ENCODE measurements at places on chromosomes 12 and 14.

GRCh38 chr12:122473543-122474323 is 27.0 kb downstream of the ZCCHC8 start:
- no peak for DNase-seq

DNA sequence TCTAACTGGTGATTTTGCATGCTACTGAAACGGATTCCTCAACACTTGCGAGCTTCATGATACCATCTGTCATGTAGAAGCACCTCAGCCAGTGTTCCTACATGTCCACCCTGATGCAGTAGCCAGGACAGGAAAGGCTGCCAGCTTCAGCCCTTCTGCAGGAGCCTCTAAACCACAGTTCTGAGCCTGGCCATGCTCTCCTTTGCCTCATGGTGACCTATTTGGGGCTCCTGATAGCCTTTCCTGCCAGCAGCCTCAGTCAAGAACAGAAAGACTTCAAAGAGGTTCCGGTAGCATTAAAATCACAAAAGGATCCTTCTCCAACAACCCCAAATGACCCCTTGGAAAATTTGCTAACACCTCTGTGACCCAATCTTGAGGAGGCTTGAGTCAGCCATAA is 96.0 kb downstream of the CNTN1 start:
- DNase-seq: no peak

GRCh38 chr12:51527966-51528365 is 63.1 kb upstream of the SCN8A start:
- DNase-seq: no peak

- DNase-seq: peak; percentile 43
Measured at GRCh38 chr14:34113005-34113511, 162.2 kb upstream of the EGLN3 start.

DNA sequence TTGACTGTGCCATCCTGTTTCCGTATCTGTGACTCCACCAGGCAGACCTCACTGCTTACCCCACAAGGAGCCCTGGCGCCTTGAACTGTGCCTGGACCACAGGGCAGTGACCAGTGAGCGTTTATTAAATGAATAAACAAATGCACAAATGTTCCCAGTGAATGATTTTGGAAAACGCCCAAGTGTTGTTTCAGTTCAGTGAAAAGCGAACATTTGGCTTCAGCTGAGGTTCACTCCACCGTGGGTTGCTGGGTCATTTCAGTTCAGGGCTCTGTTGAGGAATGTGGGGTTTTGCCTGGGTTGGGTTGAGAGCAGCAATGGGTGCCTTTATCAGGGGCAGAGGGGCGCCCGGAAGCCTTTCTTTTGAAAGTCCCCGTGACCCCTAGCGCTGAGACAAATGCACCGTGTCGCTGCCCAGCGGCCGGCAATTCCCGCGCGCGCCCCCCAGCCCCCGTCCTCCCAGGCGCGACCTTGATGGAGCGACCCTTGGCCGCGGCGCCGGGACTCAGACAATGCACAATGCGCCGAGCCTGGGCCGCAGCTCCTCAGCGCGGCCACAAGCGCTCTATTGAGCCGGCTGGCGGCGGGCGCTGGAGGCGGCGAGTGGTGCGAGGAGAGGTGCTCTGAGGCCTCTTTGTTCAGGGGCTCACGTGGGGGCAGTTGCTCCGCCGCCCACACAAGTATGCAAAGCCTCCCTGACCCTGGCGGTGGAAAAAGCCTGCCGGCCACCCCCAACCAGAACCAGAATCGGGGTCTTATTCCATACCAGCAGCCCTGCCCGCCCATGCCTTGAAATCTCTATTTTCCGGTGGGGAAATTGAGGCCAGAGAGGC is 40.5 kb upstream of the CLMN start:
- DNase-seq: no peak

DNA sequence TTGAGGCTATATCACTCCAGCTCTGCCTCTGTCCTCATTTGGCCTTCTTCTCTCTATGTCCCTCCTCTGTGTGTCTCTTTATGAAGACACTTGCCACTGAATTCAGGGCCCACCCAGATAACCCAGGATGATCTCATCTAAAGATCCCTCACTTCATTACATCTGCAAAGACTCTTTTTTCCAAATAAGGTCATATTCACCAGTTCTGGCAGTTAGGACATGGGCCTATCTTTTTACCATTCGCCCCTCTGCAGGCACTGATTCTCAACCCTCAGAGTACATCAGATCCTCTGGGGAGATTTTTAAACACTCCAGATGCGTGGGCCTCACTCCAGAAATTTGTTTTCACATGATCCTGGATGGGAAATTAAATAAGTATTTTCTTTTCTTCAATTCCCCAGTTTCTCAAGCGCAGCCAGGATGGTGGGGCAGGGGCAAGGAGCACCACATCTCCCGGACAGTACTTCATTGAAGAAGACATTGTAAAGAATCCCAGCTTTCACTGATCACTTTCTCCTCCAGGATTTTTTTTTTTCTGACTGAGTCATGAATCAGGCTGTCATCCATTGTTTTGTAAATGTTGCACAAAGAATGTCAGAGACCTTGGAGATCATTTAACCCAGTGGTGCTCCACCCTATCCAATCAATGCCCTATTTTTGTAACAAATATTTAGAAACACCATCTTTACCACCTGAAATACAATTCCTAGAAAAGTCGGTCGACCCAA is 27.4 kb downstream of the CRACR2A start:
- DNase-seq: no peak

All from mesothelial cell of epicardium (in vitro differentiated cells).